ENCODE measurements at places on chromosomes 1 and 21. TPM values are rescaled to one million over a fixed set of nuclear protein-coding genes. Genes with fewer than 3 reads are reported as not detected.

DNA sequence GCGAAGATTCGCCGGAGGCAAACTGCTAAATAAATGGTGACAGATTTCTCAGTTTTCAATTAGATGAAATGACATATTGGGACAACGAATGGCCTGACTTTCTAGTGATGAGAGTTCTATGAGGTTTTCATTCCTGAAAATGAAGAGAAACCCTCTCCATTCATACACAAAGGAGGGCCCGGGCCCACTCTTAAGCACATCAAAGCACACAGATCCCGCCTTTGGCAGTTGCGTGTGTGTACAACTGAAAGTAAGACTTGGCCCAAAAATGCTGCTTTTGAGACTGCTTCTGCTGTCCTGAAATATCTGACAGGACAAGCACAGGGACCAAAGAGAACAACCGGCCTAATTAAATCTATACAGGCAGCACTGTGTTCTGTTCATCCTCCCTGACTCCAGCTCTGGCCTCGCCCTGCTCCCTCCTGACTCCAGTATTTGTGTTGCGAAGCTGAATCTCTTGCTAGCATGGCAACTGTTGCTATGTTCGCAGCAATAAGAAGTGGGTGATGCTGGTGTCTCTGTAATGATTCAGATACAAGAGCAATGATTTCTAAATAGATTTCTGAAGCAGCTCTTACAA lies 7.4 kb downstream of the LRRC53 start:
- no peak overlapping the region for H3K4me3 ChIP-seq
- no peaks in the 10 kb centered on the region for H3K4me1 ChIP-seq
- H3K36me3 ChIP-seq: no peaks in the 10 kb centered on the region
- no peak for DNase-seq
- no peaks in the 10 kb centered on the region for H3K27me3 ChIP-seq

GRCh38 chr1:1259951-1260600 lies 13.6 kb upstream of the C1QTNF12 start:
- H3K4me3 ChIP-seq: no peak overlapping the region
- H3K27me3 ChIP-seq: no peaks in the 10 kb centered on the region
- H3K36me3 ChIP-seq: peaks cover 38% of the 10 kb centered on the region

- no peak overlapping the region for H3K4me3 ChIP-seq
- peaks cover 56% of the 10 kb centered on the region for H3K27me3 ChIP-seq
- no peaks in the 10 kb centered on the region for H3K36me3 ChIP-seq
- H3K4me1 ChIP-seq: peaks cover 2% of the 10 kb centered on the region
- H3K27ac ChIP-seq: no peak overlapping the region
Measured at GRCh38 chr1:241574154-241574553, 42.0 kb downstream of the KMO start.

GRCh38 chr1:7110321-7110720 lies 325.1 kb downstream of the CAMTA1 start:
- no peak overlapping the region for H3K4me3 ChIP-seq
- no peak for DNase-seq
- H3K27me3 ChIP-seq: no peaks in the 10 kb centered on the region
- H3K27ac ChIP-seq: no peak overlapping the region

GRCh38 chr1:98478121-98478520 lies 183.4 kb upstream of the SNX7 start:
- H3K27me3 ChIP-seq: peaks cover 9% of the 10 kb centered on the region
- H3K4me1 ChIP-seq: no peaks in the 10 kb centered on the region
- H3K4me3 ChIP-seq: no peak overlapping the region
- H3K27ac ChIP-seq: no peak overlapping the region
- H3K36me3 ChIP-seq: no peaks in the 10 kb centered on the region
- no peak for DNase-seq

- no peaks in the 10 kb centered on the region for H3K36me3 ChIP-seq
- peak; percentile 15 for DNase-seq
- peaks cover 53% of the 10 kb centered on the region for H3K27me3 ChIP-seq
- H3K4me1 ChIP-seq: peaks cover 4% of the 10 kb centered on the region
Measured at GRCh38 chr1:205571747-205572146, 60.1 kb downstream of the ELK4 start.

DNA sequence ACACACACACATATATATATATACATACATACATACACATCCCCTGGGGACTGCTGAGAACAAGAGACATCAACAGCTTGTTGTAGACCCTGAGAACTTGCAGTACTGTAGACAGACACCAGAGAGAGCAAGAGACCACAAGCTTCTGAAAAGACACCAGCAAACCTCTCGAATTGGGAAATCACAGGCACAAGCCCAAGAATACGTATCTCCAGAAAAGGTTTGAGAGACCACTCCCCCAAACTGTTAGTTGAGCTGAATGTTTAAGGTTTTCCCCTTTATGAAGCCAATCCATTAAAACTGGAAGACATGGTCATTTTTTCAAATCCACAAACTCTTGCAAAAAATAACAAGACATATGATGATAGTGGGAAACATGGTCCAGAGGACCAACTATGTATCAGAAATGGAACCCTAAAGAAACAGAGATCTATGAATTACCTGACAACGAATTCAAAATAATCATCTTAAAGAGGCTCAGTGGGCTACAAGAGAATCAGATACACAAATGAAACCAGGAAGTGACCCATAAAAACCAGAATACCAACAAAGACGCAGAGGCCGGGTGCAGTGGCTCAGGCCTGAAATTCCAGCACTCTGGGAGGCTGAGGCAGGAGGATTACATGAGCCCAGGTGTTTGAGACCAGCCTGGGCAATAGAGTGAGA lies 45.1 kb downstream of the SLC2A1 start:
- peaks cover 10% of the 10 kb centered on the region for H3K4me1 ChIP-seq
- peaks cover 9% of the 10 kb centered on the region for H3K36me3 ChIP-seq
- peaks cover 2% of the 10 kb centered on the region for H3K27me3 ChIP-seq
- no peak overlapping the region for H3K27ac ChIP-seq
- no peak overlapping the region for H3K4me3 ChIP-seq

GRCh38 chr1:25787760-25788166 lies 12.2 kb upstream of the SELENON start:
- H3K36me3 ChIP-seq: no peaks in the 10 kb centered on the region
- H3K4me1 ChIP-seq: no peaks in the 10 kb centered on the region
- H3K4me3 ChIP-seq: no peak overlapping the region
- no peak overlapping the region for H3K27ac ChIP-seq

The SLC44A3 gene
- total RNA-seq: not detected

The CELA3B gene
- not detected for total RNA-seq

The ZBTB17 gene
- total RNA-seq: 68.8 TPM

The STYXL2 gene
- total RNA-seq: not detected

The ZMPSTE24 gene
- 23.3 TPM for total RNA-seq

The LAD1 gene
- total RNA-seq: not detected

The ZSWIM5 gene
- total RNA-seq: 0.64 TPM

The C1orf216 gene
- total RNA-seq: 20.9 TPM

The NT5C1A gene
- not detected for total RNA-seq
